ENCODE measurements at places on chromosomes 5 and 9.

- no peak for ATAC-seq
Measured at GRCh38 chr9:17793713-17794622, 215.1 kb downstream of the SH3GL2 start.

DNA sequence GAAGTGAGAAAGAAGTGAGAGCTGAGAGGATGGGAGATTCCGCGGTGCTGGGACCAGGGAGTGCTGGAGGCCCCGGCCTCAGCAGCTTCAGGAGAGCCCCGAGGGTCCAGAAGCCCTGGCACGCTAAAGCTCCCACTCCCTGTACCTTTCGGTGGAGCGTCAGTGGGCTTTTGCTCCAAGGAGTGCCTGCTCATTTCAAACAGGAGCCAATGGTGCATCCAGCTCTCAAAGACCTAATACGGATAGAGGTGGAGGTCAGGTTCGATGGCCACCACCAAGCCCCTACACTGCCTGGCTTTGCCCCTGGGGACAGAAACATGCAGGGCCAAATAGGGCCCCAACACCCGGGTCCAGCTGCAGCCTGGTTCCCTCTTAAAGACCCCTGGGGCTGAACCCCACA, 8.2 kb downstream of the CD74 start:
- ATAC-seq: no peak

DNA sequence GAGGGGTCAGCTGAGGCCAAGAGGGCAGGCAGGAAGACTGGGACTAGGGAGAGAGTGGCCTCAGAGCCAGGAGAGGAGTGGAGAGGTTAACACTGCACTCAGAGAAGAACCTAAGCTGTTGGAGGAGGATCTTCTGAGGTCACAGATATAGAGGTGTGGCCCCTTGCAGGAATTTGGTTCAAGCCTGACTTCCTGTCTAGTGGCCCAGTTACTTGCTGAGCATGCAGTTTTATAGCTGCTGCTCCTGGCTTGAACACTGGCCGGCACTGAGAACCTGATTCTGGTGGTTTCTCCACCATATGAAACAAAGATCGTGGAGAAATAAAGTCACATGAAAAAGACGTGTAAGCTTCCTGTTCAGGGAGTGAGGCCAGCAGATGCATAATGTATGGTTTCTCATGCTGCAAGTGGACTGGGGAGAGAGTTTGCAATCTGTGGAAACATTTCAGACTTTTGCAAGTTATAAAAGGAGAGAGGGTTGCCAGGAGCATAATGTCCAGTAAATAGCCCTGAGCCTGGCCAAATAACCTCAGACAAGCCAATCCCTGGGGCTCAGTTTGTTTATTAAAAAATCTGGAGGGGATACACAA, 82.6 kb downstream of the GALNT10 start:
- ATAC-seq: peak; percentile 81

DNA sequence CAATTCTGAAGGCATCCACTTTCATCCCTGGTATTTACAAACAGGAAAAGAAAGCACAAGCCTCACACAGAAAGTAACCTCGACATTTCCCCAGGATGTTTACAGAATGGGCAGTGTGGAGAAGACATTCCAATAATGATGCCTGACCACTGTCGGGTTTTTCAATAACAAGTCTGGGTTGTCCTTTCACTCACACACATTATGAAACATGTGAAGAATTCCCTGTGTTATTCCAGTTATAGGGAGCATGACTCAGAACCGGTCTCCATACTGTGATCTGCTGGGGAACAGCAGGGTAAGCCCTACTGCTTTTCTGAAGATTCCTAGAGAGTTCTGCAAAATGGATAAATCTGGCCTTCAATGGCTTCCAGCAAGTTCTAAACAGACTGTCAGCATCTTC, 155.3 kb downstream of the ADAMTS12 start:
- no peak for ATAC-seq

GRCh38 chr9:95182854-95183563, 134.5 kb downstream of the FANCC start:
- ATAC-seq: no peak

- ATAC-seq: peak; percentile 74
Measured at GRCh38 chr9:89655990-89656657, 51.3 kb downstream of the GADD45G start.

DNA sequence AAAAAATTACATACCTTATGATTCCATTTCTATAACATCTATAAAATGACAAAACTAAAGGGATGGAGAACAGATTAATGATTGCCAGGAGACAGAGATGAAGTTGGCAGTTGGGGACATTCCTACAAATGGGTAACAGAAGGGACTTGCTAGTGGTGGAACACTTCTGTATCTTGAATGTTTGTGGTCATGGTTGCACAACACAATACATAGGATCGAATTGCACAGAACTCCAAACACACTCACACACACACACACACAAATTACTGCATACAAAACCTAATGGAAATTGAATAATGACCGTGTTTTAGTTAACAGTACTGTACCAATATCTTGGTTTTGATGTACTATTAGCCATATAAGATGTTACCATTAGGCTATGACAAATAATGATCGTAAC, 330.7 kb upstream of the POU5F2 start:
- no peak for ATAC-seq

DNA sequence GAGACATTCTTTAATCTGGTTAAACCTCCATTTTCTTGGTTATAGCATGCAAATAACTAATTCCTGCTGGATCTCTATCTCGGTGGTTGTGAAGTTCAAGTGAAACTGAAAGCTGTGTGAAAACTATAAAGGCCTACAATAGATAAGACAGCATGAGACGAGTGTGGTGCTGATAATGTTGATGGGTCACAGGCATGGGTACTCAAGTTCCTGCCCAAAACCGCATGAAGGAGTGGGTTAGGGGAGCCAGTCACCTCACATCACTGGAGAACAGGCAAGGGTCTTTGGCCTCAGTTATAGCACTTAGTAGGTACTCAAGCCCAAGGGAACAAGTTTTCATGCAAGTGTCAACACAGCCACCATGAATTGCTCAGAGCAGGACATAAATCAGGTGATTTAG, 16.7 kb downstream of the HMHB1 start:
- ATAC-seq: peak; percentile 49

DNA sequence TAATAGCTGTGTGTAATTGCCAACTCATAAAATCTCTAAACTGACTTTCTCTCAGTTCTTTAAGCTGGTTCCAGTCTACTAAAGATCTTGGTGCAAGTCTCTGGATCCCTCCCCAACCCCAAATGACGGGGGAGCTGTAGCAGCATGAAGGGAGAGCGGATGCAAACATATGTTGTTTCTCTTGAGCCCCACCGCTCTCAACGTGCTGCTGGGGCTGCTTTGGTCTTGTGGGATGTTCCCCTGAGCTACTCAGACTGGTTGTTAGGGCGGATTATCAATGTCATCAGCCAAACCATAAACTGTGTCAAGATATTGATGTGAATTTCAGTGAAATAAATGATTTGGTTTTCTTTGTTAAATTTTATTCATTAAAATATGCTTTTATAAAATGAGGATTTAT, 40.9 kb upstream of the APC start:
- ATAC-seq: no peak

GRCh38 chr5:4905674-4906520, 234.2 kb upstream of the ADAMTS16 start:
- no peak for ATAC-seq

DNA sequence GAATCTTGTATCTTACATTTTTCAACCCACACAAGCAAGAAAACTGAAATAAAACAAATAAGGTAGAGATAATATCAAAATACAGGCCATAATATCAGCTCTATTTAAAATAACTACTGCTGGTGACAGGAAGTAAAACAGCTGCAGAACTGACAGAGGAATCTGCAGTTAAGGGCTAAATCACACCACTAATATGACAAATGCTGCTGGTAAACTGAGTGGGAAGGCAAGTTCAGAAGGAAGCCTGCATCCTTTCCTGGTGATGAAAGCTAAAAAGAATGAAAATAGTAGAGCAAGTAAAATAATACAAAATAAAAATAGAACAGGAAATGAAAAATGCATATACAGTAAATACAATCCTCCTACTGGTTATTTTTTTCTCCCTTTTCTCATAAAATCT, 1293.7 kb upstream of the C9orf72 start:
- no peak for ATAC-seq

GRCh38 chr9:2271426-2271825, 256.3 kb downstream of the SMARCA2 start:
- ATAC-seq: peak; percentile 47

DNA sequence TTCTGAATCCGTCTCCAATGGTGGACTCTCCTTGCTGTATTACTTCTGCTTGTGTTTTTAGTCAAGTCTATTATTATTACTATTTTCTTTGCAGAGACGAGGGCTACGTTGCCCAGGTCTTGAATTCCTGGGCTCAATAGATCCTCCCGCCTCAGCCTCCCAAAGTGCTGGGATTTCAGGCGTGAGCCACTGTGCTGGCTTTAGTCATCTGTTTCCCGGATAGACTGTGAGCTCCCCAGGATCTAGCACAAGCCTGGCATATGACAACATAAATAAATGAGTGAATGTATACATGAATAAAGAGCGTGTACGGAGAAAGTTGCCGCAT, 439 bp upstream of the DDX46 start:
- peak; percentile 34 for ATAC-seq

DNA sequence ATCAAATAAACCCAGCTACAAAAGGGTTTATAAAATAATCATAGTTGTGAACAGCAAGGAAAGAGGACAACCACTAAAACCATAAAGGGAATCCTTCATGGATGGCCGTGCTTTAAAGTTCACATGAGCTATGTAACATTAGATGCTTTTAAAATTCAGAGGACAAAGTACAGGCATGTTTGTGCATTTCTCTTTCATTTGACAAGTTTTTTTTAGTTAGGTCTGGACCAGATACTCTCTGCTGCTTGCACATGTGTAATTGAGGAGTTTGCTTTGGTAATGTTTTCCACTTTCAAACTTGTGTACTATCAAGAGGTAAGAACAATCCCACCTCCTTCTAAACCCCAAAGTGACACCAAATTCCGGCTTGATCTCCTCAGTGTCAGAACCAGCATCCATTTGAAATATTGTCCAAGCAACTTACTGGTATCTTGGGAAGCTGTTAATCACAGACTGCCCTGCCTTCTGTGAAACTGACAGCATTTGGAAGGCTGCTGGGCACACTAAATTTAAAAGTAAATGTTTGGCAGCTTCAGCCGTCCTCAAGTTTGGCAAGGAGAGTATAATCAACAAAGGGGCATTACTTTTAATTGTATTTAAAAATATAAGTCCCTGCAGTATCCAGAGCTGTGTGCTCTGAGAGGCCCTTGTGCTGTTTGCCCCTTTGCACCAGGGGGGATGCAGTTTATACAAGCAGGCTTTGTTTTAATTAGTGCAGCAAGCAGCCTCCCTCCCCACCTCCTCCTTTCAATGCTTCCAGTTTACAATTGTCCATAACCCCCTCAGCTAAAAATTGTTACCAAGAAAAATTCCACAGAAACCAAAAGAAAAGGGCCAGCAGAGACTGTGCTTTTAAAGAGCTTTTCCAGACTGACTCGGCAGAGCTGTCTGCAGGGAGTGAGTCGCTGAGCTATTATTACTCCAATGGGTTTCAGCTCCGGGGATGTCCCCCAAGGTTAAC, 328.3 kb upstream of the MPDZ start:
- no peak for ATAC-seq

DNA sequence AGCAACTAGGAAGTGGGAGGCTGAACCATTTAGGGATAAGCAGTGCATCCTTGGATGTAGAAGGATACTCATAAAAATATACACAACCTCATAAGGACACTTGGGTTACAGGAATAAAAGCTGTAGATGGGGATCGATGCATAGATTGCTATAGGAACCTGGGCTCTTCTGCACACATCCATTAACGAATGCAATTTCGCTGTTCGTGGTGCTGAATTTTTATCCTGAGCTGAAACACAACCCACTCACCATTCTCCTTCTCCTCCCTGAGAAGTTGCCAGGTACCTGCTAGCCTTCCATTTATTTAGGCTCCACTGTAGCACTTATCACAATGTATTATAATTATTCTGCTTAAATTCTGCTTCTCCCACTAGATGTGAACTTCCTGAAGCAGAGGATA, 320.6 kb upstream of the BRINP1 start:
- ATAC-seq: no peak

- ATAC-seq: no peak
Measured at GRCh38 chr5:158305861-158306260, 446.9 kb upstream of the CLINT1 start.

DNA sequence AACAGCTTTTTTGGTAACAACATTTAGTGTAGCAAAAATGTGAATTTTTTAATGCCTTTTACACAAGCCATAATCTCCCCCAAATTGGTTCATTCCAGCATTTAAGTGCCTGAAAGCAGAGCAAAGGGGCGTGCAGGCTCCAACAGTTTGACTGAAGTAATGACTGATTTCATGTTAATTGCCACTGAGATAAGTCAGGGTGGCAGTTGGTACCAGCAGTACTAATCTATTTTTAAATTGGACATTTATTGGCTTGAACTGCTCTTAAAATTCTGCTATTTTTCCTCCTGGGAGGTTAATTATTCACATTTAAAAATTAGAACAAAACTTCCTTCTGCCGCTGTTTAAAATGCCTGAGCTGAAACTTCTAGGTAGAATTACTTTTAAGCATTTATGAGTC, 12.4 kb downstream of the TMEM171 start:
- ATAC-seq: no peak

GRCh38 chr5:134006115-134006514, 1.3 kb upstream of the VDAC1 start:
- ATAC-seq: no peak

- peak; percentile 49 for ATAC-seq
Measured at GRCh38 chr5:133396814-133397213, 215.5 kb downstream of the FSTL4 start.

DNA sequence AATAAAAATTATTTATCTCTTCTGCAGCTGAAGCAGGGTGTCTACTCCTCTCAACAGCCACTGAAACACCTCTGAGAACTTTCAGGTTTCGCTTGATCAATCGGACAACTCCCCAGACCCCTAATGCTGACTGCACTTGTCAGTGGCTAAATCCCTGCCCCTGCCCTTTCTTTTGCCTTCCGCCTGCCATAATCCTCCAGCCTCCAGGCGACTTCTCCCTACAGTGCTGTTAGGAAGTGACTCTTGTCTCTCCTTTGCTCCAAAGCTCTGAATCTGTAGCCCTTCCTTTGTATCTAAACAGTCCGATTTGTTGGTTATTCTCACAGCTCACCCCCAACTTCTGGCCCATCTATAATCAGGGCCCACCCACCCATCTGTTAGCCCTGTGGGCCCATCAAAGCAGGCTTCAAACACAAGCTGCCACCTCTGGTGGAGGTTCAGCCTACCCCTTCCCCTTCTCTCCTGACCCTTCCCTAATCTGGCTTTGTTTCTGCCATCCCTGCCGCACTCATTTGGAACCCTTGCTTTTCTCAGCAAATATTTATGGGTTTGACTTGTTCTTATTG, 53.7 kb upstream of the IFNK start:
- no peak for ATAC-seq

- ATAC-seq: no peak
Measured at GRCh38 chr5:15550502-15551112, 50.6 kb downstream of the FBXL7 start.

- no peak for ATAC-seq
Measured at GRCh38 chr5:89534331-89534730, 651.3 kb upstream of the MEF2C start.

- ATAC-seq: no peak
Measured at GRCh38 chr9:96317335-96317980, 15.5 kb upstream of the HSD17B3 start.

DNA sequence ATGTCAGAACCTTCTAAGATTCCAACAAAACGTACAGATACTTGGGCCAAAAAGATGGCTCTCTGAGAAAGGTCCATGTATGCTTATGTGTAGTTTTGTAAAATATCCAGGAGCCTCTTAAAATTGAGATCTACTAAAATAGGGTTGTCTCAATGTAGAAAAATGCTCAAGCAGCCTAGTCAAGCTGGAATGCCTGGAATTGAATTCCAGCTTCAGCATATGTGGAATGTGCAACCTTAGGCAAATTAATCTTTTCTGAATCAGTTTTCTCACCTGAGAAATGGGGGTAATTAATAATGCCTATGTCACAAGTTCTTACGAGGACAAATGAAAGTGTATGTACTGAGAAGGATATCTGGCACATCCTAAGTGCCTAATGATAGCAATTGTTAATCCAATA, 662.4 kb downstream of the DTWD2 start:
- no peak for ATAC-seq

All from activated T-helper 17 cell treated with anti-CD3 and anti-CD28 coated beads, Interleukin-2, amount 50 U/mL, for 72 hours (primary cell).